ENCODE measurements at places on chromosomes 3 and 15.

- DNase-seq, result no peak
These were observed 52.7 kb upstream of the CMC1 start for GRCh38 chr3:28188686-28189085.

- DNase-seq, result no peak
These were observed 37.7 kb upstream of the FRMD4B start for GRCh38 chr3:69423463-69424155.

DNA sequence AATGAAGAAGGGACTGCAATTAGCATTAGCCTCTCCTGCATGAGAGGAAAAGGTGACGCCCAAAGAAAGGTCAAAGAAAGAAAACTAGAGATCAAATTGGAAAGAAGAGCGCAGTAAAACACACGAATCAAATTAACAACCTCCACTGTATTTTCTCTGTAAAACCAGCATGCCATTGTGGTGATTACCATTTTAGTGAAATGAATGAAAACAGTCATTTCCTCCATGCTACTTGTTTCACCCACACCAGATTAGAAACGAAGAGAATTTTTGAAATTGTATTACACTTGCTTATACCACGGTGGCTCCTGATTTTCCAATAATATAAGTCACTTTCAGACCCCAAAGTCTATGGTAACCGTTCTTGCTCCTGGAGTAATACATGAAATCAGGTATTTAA lies 71.6 kb downstream of the SUMF1 start:
- no peak for DNase-seq

DNA sequence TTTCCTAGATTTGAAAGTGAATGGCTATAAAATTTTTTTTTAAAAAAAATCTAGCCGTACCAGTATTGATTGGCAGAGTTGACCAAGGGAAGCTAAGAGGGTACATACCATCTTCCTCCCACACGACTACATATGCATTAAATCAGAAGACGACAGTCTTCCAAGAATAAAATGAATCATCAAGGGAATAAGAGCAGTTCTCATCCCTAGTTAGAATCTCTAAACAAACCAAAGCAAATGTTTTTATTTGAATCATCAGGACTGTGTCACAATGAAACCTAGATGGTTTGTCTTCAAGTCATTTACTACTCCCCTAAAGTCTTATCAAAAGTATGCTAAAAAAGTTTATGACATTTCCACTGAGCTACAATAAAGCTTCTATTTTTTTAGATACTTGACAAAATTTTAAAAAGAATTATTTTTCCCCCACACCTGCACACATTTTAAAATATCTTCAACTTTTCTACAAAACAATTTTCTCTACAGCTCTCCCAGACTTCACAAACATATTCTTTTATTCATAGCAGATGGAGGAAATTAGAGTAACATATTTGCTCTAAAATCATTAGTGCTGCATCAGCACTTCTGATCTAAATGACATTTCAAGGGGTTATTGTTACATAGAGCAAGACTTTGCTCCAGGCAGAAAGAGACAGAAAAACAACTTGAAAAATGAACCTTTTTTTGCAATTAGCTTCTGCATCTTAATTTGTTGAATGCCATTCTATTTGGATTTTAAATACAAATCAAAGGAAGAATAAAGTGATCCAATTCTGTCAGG lies 547.1 kb downstream of the FHIT start:
- no peak for DNase-seq

- no peak for DNase-seq
These were observed 2.3 kb downstream of the ADAMTSL3 start for GRCh38 chr15:83656192-83656591.
